Right kidney (tissue), 9 donors: ENCODE measurements at places on chromosomes 16 and 17.
A peak's percentile ranks its signal among the peaks of the same experiment; 100 is the strongest.

DNA sequence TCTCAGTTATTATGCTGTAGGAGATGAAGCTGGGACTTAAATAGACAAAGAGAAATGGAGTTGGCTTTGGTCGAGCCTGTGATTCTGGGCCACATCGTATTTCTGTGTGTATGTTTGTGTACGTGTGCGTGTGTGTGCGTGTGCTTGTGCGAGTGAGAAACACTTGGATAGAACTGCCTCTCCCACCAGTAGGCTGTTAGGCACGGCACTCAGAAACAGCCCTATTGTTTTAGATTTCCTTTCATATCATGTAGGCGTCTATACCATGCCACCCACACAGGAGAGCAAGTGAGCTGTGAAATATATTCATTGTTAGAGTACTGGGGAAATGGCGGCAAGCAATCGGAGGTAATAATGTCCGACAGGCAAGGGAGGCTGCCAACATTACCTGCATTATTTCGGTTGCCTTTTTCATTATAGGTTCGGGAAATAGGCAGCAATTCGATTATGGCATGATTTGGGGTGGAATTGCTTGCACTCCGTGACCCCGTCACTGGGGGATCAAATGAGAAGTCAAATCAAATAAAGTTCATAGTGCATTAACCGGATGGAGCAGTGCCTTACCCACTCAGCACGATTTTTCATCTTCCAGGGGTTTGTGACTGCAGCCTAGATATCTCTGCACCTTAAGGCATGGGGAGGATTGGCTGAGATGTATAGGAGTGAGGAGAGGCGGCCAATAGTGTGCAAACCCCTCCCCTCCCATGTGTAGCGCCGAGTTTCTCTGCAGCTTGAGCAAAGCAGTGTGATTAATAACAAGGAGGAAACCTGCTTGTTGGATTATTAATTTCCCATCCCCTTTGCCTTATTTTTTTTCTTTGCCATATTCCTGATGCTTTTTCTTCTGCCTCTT lies 89.6 kb downstream of the RBFOX1 start:
- no peak for DNase-seq

DNA sequence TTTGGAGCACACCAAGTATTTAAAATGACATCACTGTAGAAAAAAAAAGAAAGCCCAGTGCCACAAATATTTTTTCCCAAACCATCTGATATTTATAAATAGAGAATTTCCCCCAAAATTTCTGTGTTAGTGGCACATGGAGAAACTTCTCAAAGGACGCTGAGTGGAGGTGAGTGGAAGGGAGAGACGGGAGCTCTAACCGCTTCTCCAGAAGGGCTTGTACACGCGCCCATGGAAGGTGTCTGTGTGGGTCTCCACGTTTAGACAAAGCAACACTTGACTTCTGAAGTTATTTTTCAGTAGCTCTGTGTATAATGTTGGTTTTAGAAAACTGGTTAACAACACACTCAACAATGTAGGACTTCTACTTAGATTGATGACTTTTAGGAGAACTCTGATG lies 1.0 kb downstream of the MYOCD start:
- DNase-seq = no peak

GRCh38 chr16:75000481-75001081 lies 1.8 kb downstream of the ZNRF1 start:
- DNase-seq = peak; percentile 51

- DNase-seq = peak; percentile 75
Observed at GRCh38 chr16:85302848-85303353, 190.6 kb upstream of the CIBAR2 start.

GRCh38 chr16:72066747-72067146 lies 3.7 kb downstream of the HPR start:
- no peak for DNase-seq

- DNase-seq = peak; percentile 86
Observed at GRCh38 chr17:17694169-17695081, 13.2 kb downstream of the RAI1 start.

DNA sequence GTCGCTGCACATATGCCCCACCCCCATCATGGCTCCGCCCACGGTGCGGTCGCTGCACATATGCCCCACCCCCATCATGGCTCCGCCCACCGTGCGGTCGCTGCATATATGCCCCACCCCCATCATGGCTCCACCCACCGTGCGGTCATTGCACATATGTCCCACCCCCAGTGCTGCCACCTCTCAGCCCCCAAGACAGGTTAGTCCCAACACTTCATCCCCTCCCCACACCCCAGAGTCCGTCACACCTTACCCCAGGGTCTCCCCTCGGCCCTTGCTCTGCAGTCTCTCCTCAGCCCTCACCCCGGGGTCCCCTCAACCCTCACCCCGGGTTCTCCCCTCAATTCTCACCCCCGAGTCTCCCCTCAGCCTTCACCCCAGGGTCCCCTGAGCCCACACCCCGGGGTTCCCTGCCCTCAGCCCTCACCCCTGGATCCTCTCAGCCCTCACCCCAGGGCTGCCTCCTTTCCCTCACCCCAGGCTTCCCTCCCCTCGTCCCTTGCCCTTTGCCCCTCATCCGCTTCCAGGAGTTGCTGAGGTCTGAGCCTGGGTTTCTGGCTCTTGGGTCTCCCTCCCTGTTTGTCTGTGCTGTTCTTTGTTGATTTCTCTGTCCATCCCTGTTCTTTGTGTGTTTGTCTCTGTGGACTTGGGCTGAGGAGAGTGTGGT lies 25.6 kb downstream of the TPSG1 start:
- DNase-seq = no peak

DNA sequence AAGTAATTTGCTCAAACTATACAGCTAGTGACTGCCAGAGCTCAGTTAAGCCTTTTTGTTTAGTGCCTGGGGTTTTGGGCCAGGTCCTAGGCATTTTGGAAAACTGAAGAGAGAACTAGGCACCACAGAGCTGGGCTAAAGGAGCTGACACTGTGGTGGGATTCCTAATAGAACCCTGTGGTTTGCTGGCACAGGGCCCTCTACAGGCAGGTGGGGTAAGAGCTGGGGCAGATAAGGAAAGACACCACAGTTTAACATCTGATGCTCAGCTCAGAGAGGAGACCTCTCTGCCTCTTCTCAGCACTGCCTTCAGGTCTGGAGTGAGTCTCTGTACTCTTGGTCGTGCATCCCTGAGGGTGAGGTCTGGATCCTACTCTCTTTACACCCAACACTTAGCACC lies 121.2 kb downstream of the SNX11 start:
- DNase-seq = no peak

DNA sequence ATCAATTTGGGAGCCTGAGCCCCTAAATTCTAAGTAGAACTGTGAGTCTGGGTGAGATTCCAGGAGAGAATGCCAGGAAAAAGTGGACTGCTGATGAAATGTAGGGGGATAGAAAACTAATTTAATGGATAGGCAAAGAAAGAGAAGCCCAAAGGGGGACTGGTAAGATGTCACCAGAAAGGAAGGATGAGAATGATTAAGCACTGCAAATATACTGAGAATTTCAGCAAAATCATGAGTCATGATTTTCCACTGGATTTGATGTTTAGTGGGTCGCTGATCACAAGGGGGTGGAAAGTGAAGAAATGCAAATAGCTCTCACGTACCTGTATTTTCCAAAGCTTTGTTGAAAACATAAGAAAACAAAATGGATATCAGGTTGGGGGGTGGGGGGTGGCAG lies 201.8 kb downstream of the SLC39A11 start:
- DNase-seq = no peak

DNA sequence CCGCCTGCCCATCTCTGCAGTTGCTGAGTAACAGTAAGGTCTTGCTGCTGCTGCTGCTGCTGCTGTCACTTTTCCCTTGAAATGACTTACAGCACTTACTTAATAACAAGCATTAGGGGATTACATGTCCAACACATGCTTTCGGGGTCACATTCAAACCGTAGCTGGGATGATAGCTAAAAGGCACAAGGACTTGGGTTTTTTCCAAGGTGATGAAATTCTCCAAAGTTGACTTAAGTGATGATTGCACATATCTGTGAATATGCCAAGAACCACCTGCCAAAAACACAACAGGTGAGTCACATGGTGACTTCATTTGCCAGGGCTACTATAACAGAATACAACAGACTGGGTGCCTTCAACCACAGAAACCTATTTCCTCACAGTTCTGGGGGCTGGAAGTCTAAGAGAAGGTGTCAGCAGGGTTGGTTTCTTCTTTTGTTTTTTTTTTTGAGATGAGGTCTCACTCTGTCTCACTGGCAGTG lies 121.9 kb upstream of the TNRC6C start:
- DNase-seq = no peak

GRCh38 chr16:31700530-31701388 lies 172.8 kb upstream of the ZNF267 start:
- peak; percentile 83 for DNase-seq

GRCh38 chr16:56260378-56261160 lies 69.3 kb downstream of the GNAO1 start:
- no peak for DNase-seq

DNA sequence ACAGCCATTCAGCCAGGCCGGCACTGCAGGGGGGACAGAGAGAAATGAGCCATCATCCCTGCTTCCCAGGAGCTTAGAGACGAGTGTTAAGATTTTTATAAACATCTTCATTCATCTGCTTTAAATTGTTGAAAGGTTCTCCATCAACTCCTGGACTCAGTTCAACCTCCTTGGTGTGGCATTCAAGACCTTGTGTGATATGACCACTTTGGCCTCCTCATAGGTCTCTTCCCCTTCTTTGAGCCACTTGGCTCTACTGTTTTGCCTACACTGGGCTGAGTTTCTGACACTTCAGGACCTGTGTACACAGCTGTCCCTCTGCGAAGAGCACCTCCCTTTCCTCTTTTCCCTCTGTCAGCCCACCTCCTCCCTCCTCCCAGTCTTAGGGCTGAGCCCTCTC lies 4.3 kb downstream of the DOC2B start:
- DNase-seq = no peak

DNA sequence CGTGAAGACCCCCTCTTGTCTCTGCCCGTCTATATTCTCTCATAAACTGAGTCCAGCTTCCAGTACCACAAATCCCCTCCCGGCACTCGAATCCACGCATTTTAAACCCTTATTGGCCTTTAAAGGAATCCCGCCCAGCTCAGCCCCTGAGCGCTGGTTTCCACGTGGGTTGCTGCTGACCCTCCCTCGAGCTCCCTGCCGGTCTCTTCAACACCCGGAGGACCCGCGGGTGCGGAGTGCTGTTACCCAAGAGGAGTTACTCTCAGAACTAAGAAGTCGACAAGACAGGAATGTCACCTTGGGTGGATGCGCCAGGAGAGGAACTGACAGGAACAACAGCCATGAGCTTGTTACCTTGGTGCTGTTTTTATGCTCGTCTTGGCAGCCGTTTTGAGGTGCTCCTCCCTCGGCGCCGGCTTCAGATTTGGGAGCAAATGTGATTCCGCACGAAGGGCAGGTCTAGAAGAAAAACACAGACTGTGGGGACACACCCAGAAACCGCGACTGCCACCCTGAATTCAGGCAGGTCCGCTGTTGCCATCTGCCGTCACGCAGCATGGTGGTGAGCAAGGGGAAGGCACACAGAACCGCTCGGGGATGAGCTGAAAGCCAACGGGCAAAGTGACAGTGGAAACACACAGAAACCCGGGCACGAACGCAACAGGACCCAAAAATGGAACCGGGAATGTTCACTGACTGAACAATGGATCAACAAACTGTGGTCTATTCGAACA lies 112.7 kb upstream of the CREBBP start:
- DNase-seq = no peak

DNA sequence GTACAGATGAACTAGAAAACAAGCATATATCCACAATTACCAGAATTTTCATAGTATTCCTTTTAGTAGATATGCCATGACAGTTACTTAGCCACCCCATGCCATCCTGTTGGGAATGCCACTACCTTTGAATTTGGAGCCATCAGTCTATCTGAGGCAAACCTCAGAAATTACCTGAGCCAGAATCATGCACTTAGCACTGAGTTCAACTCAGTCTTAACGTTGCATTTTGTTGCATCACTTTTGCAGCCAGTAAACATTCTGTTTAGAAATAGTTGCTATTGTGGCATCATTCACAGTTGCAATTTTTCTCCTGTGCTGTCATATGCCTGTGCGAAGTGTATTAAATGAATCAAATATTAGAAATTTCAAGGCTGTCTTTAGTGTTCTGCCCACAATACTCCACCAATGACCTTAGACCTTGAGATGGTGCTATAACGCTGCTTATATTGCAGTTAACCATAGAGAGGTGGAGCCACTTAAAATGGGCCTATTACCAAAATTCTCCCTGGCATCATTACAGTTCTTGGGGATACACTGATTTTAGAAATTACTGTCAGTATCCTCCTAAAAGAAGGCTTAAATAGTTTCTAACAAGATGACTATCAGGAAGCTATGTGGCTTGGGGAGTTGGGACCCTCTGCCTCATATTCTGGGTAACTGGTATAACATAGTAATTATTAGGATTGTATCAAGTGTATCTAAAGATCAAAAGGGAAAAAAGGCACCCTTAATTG lies 11.1 kb downstream of the PTRH2 start:
- no peak for DNase-seq

GRCh38 chr16:2777903-2778629 lies 986 bp upstream of the ELOB start:
- DNase-seq = no peak

- no peak for DNase-seq
Observed at GRCh38 chr17:37720989-37721388, 23.9 kb downstream of the HNF1B start.

- peak; percentile 46 for DNase-seq
Observed at GRCh38 chr16:55294931-55295342, 29.1 kb upstream of the IRX6 start.

DNA sequence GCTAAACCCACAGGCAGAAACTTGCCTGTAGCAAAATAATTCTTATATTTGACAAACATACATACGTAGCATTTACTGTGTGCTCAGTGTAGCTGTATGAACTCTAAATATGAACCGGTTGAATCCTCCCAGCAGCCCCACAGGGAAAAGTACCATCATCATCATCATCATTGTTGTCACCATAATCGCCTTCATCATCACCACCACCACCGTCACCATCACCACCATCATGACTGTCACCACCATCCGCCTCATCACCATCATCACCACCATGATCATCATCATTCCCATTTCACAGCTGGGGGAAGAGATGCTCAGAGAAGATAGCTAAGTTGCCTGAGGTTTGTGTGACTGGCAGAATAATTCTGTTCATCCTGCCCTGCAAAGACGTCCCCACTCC lies 81.7 kb downstream of the IRF8 start:
- DNase-seq = no peak

- no peak for DNase-seq
Observed at GRCh38 chr17:74569020-74570003, 2.0 kb upstream of the CD300H start.

- no peak for DNase-seq
Observed at GRCh38 chr16:50626868-50627267, 54.2 kb downstream of the SNX20 start.

DNA sequence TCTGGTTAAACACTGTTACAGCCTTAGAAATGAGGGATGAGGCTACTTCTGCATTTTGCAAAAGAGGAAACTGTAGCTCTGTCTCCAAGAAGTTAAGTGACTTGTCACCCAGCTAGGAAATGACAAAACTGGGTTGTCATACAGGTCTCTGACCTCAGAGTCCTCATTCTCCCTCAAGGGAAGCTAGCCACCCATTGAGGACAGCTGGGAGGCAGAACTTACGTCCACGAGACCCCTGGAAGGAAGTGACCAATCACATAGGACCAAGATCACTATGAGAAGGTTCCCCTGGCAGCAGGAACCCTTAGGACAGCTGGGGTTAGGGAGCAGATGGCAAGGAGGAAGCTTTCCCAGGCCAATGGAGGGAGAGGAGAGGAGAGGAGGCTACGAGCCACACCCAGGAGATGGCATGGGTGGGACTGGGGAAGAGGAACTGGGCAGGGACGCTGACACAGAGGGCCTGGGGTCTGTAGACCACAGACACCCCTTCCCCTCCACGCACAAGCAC lies 11.2 kb downstream of the METTL22 start:
- no peak for DNase-seq
